ENCODE measurements at places on chromosomes 3 and 15.

GRCh38 chr15:58489289-58490085 is 57.7 kb downstream of the LIPC start:
- DNase-seq: no peak

GRCh38 chr3:157063926-157064325 is 96.0 kb downstream of the CCNL1 start:
- no peak for DNase-seq

GRCh38 chr15:67267440-67267839 is 12.9 kb downstream of the IQCH start:
- no peak for DNase-seq

- DNase-seq: no peak
Observed at GRCh38 chr15:77532067-77532710, 100.5 kb downstream of the LINGO1 start.

Measured in H54 (cell line).